ENCODE measurements at places on chromosomes 4 and X.

GRCh38 chr4:76322236-76322635, 15.7 kb downstream of the STBD1 start:
- H3K27ac ChIP-seq: no peak overlapping the region
- DNase-seq: no peak
- H3K4me3 ChIP-seq: no peak overlapping the region
- no peaks in the 10 kb centered on the region for H3K36me3 ChIP-seq

DNA sequence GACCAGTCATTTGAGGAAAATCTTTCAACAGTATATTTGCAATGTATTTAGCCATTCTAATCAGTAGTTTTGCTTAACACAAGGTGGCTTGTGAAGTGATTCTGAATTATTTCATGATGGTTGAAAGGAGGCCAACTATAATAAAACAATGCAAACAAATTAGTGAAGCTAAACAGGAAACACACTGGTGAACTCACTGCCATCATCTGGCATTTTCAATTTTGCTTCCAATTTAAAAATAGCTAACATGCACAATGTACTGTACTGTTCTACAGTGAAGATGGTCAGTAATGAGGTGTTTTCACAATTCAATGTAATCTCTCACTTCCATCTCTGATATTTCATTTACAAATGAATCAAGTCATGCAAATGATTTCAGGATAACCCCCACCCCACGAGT, 31.1 kb downstream of the PGRMC2 start:
- no peaks in the 10 kb centered on the region for H3K27me3 ChIP-seq
- no peaks in the 10 kb centered on the region for H3K36me3 ChIP-seq
- H3K4me1 ChIP-seq: peaks cover 7% of the 10 kb centered on the region
- H3K27ac ChIP-seq: no peak overlapping the region
- no peak for DNase-seq

GRCh38 chr4:189096717-189097116, 844.0 kb upstream of the FRG1 start:
- H3K27ac ChIP-seq: no peak overlapping the region
- DNase-seq: no peak
- no peaks in the 10 kb centered on the region for H3K36me3 ChIP-seq
- H3K27me3 ChIP-seq: no peaks in the 10 kb centered on the region
- H3K4me3 ChIP-seq: no peak overlapping the region

GRCh38 chr4:78568640-78569305, 17.2 kb downstream of the ANXA3 start:
- peaks cover 62% of the 10 kb centered on the region for H3K4me1 ChIP-seq
- H3K36me3 ChIP-seq: no peaks in the 10 kb centered on the region
- H3K27ac ChIP-seq: peak overlapping the region; percentile 69

DNA sequence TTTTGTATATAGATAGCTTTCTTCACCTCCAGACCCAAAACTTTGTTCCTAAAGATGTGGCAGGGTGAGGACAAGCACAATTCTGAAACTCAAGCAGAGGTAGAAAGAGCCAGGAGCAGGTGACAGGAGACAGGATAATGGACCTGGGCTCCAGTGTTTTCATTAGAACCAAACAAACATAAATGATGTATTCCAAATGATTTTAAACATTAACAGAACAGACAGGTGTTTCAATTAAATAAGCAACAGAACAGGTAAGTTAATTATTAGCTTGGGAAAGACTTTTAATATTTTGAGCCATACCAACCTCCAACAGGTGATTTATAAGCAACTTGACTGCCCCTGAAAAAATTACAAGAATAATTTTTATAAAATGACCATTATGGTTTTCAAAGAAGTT, 459.4 kb upstream of the LCORL start:
- no peaks in the 10 kb centered on the region for H3K4me1 ChIP-seq
- no peaks in the 10 kb centered on the region for H3K27me3 ChIP-seq
- H3K4me3 ChIP-seq: no peak overlapping the region
- no peak for DNase-seq
- no peak overlapping the region for H3K27ac ChIP-seq

DNA sequence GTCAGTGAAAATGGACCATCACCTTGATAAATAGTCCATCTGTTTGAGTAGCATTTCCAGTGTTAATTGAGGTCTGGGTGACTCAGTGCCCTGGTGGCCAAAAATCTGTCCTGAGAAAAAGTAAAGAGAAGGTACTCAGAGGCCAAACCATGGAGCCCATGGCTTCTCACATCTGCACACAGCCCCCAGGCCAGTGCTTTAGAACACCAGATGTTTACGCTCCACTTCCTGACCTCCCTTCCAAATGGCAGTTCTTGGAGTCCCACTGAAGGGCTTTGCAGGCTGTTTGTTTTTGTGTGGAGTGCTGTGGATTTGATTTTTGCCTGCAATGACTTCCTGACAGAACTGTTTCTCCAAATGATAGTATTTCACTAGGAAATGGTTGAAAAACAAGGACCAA, 60.2 kb upstream of the GPC4 start:
- no peak overlapping the region for H3K27ac ChIP-seq
- H3K27me3 ChIP-seq: no peaks in the 10 kb centered on the region
- H3K36me3 ChIP-seq: no peaks in the 10 kb centered on the region
- H3K4me1 ChIP-seq: no peaks in the 10 kb centered on the region
- no peak overlapping the region for H3K4me3 ChIP-seq

DNA sequence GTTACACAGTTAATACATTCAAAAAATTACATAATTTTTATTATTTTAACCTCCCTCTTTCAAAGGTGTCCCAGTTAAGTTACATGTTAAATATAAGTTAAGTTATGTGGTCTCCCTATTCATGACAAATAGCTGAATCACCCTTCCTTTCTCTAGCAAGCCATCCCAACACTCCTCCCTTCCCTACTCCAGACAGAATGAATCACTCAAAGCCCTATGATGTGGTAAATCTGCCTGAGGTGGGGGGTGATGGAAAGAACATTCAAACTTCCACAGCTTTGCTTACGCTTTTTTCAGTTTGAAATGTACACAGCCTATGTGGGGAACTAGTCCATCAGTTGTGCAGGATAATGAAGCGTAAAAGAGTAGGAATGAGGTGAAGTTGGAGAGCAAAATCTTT, 90.2 kb downstream of the CXCL13 start:
- no peaks in the 10 kb centered on the region for H3K27me3 ChIP-seq
- peaks cover 31% of the 10 kb centered on the region for H3K4me1 ChIP-seq
- peak overlapping the region; percentile 24 for H3K4me3 ChIP-seq
- peak; percentile 96 for DNase-seq

DNA sequence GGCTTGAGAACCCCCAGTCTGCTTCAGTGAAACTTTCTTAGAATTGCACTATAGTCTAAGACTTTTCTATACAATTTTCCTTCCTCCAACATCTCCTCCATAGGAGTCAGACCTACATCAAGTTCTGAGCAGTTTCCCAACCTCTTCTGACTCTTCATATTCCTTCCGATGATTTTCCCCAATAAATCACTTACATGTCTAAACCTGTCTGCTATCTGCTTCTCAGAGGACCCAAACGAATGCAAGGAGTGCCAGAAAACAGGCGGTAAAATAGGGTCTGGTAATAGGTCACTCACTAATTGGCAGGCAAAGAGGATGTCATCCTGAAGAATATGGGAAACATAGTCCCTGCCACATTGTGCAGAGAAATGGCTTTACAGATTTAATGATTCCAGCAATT, 153.9 kb downstream of the PCDH18 start:
- no peaks in the 10 kb centered on the region for H3K27me3 ChIP-seq
- no peaks in the 10 kb centered on the region for H3K36me3 ChIP-seq
- no peak overlapping the region for H3K4me3 ChIP-seq
- no peak overlapping the region for H3K27ac ChIP-seq
- H3K4me1 ChIP-seq: peaks cover 32% of the 10 kb centered on the region

GRCh38 chr4:184715526-184715925, 18.4 kb downstream of the CENPU start:
- no peaks in the 10 kb centered on the region for H3K27me3 ChIP-seq
- H3K4me3 ChIP-seq: no peak overlapping the region
- H3K27ac ChIP-seq: no peak overlapping the region
- DNase-seq: no peak
- no peaks in the 10 kb centered on the region for H3K4me1 ChIP-seq

DNA sequence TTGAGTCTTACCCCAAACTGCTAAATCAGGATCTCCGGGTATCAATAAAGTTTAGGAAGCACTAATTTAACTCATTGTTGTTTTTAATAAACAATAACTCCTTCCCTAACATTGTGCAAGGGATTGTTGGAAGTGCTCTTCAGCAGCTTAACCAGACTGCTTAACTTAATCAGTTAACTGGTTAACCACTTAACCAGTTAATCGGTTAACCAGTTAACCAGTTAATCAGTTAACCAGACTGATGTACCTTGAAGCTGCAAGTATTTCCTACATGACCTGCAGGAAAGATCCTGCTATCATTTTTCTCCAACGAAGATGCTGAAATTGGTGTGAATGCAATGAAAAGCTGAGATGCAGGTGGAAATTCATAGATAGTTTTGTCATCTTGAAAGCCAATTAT, 40.1 kb upstream of the AP1S2 start:
- DNase-seq: no peak
- no peak overlapping the region for H3K27ac ChIP-seq
- H3K36me3 ChIP-seq: no peaks in the 10 kb centered on the region
- H3K27me3 ChIP-seq: no peaks in the 10 kb centered on the region

- no peaks in the 10 kb centered on the region for H3K27me3 ChIP-seq
- peaks cover 30% of the 10 kb centered on the region for H3K4me1 ChIP-seq
- peak within 1 kb of the TSS; percentile 76 for H3K4me3 ChIP-seq
- DNase-seq: peak; percentile 88
- H3K27ac ChIP-seq: peak within 1 kb of the TSS; percentile 87
Observed at GRCh38 chr4:2792711-2793585, at the start of gene SH3BP2. Gene SH3BP2 (plus strand): TSS chr4:2793085. CDS start chr4:2820618, 27,533 bp downstream.

DNA sequence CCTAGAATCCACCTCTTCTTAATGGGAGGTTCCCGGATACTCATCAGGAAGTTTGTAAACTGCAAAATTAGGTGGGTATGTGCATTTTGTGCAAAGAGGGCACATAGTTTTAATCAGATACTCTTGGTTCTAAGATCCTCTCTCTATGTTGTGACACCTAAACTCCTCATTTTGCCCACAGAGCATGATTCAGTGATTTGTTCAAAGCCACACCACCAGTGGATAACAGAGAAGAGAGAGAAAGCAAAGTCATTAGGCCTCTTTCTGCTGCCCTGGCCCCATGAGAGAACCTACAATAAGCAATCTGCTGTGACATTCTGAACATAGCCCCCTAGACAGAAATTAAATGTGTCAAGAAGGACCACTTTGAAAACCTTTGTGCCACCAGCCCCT, 72.3 kb upstream of the STIM2 start:
- 0 out of 2 replicates have a peak, but pooled peaks cover 4% of the 10 kb centered on the region for H3K36me3 ChIP-seq
- DNase-seq: no peak
- peaks cover 10% of the 10 kb centered on the region for H3K4me1 ChIP-seq
- no peak overlapping the region for H3K4me3 ChIP-seq
- no peaks in the 10 kb centered on the region for H3K27me3 ChIP-seq

GRCh38 chrX:22139822-22140221, 107.7 kb downstream of the PHEX start:
- H3K4me3 ChIP-seq: no peak overlapping the region
- no peak for DNase-seq
- H3K27ac ChIP-seq: no peak overlapping the region
- no peaks in the 10 kb centered on the region for H3K27me3 ChIP-seq

DNA sequence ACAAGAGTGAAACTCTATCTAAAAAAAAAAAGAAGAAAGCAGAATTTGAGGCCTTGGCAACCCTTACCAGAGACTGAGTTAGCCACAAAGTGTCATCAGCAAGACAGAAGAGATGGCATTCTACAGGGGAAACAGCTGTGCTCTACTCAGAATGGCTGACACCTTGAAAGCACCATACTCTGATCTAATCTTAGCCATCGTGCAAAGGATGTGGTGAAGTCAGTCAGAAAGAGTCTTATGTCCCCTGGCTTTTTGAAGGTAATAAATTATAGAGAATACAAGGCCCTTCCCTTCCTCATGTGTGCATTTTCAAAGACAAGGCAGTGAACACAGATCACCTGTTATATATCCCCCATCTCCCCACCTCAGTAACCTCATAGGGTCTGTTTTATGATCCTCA, 13.2 kb downstream of the CLNK start:
- DNase-seq: no peak
- H3K36me3 ChIP-seq: no peaks in the 10 kb centered on the region
- no peak overlapping the region for H3K4me3 ChIP-seq
- H3K27ac ChIP-seq: no peak overlapping the region

DNA sequence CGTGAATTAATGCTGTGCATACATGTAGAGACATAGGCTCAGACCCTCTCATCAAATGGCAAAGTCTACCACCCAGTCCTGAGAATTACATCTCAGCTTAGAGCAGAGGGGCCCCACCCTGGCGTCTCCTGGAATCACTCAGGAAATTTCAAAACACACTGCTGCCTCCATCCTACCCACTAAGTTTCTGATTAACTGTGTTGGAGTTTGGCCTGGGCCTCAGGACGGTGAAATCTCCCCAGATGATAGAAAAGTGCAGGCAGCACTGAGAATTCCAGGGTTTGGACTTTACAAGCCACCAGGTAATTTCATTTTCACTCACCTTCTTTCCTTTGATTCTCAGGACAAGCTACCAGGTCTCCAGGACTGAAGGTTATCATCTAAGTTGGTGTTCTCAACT, 3.3 kb upstream of the FAM9C start:
- H3K36me3 ChIP-seq: no peaks in the 10 kb centered on the region
- no peak overlapping the region for H3K4me3 ChIP-seq
- no peaks in the 10 kb centered on the region for H3K27me3 ChIP-seq
- H3K27ac ChIP-seq: no peak overlapping the region
- H3K4me1 ChIP-seq: 0 out of 2 replicates have a peak, but pooled peaks cover 4% of the 10 kb centered on the region

DNA sequence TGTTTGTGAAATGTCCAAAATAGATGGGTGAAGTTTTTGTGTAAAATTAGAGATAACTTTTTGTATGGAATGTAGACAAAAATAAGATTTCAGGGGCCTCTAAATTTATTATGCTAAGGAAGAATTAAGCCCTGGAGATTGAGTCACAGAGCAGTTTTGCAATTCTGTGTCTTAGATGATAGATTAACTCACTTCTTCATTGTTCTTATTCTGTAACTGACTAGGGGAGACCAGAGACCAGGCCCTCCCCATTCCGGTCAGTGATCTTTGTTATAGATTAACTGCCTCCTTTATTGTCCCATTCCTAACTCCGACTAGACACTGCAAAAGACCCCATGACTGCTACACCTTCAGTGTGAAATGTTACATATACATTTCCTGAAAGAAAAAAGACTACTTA, 238.4 kb upstream of the TAPT1 start:
- no peaks in the 10 kb centered on the region for H3K4me1 ChIP-seq
- H3K27me3 ChIP-seq: peaks cover 8% of the 10 kb centered on the region
- H3K36me3 ChIP-seq: no peaks in the 10 kb centered on the region

DNA sequence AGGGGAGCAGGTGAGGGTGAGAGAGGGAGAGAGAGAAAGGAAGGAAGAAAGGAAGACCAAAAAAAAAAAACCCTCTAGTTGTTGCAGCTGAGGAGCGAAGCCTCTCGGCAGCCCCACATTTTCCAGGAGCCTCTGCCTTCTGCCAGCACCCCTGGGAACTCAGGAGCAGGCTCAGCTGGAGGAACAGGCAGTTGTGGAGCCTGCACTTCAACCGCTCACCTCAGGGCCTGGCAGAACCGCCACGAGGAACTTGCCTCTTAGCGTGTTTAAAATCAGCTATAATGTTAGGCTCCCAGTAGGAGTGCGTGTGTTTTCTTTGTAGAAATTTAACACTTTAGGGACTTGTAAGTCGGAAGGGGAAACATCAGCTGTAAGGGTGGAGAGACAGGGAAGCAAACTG, 65.7 kb downstream of the SEL1L3 start:
- no peaks in the 10 kb centered on the region for H3K27me3 ChIP-seq
- DNase-seq: no peak
- H3K4me3 ChIP-seq: no peak overlapping the region
- H3K27ac ChIP-seq: no peak overlapping the region
- no peaks in the 10 kb centered on the region for H3K36me3 ChIP-seq
- H3K4me1 ChIP-seq: peaks cover 18% of the 10 kb centered on the region

GRCh38 chr4:85209161-85209560, 242.7 kb upstream of the WDFY3 start:
- H3K27ac ChIP-seq: no peak overlapping the region
- H3K27me3 ChIP-seq: no peaks in the 10 kb centered on the region
- no peaks in the 10 kb centered on the region for H3K36me3 ChIP-seq
- peaks cover 13% of the 10 kb centered on the region for H3K4me1 ChIP-seq

Data from GM23248 (cell line).